ENCODE measurements at places on chromosomes 11 and 22. TPM values are rescaled to one million over a fixed set of nuclear protein-coding genes. Genes with fewer than 3 reads are reported as not detected.

- no peak for DNase-seq
Observed at GRCh38 chr22:41203118-41203517, 2.0 kb upstream of the L3MBTL2 start.

GRCh38 chr22:46834021-46834737 lies 71.7 kb downstream of the TBC1D22A start:
- no peak for DNase-seq

DNA sequence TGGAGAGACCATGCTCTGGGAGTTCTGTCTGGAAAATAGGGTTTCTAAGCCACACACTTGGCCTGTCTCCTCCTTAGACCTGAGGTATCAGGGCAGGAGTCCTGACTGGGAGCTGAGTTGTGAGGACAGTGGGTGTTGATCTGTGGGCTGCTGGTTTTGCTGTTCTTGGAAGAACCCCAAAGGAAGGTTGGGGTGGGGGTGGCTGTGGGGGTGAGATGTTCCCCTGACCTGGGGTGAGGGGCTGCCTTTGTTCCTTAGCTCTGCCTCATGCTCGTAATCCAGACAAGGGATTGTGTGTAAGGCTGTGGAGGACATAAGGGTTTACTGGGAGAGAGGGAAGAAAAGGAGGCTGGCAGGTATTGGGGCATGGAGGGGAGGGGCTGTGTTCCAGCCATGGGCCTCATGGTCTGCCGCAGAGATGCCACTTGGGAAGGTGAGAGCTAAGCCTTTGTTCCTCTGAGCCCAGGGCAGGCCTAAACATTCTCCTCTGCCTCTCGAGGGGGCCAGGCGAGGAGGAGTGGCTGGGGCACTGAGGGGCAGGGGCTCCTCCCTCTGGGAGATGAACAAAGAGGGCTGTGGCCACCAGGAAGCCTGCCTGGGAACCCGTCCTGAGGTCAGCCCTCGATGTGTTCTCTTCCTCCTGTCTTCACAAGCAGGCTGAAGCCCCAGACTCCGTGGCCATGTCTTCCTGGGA lies 4.4 kb downstream of the OTOG start:
- DNase-seq, result no peak

DNA sequence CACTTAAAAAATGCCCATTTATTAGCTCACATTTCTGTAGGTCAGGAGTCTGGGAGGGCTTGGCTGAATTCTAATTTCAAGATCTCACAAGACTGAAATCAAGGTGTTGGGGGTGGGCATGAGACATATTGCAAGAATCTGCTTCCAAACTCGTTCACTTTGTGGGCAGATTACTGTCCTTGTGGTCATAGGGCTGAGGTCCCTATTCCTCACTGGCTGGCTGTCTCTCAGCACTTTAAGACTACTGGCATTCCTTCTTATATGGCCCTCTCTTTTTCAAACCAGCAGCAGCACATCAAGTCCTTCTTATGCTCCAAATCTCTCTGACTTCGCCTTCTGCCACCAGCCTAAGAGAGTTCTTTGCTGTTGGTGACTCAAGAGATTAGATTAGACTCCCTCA lies 27.8 kb upstream of the MYOD1 start:
- no peak for DNase-seq

- no peak for DNase-seq
Observed at GRCh38 chr11:130024361-130024760, 21.7 kb upstream of the PRDM10 start.

GRCh38 chr11:69705901-69706787 lies 2.3 kb upstream of the FGF19 start:
- no peak for DNase-seq

DNA sequence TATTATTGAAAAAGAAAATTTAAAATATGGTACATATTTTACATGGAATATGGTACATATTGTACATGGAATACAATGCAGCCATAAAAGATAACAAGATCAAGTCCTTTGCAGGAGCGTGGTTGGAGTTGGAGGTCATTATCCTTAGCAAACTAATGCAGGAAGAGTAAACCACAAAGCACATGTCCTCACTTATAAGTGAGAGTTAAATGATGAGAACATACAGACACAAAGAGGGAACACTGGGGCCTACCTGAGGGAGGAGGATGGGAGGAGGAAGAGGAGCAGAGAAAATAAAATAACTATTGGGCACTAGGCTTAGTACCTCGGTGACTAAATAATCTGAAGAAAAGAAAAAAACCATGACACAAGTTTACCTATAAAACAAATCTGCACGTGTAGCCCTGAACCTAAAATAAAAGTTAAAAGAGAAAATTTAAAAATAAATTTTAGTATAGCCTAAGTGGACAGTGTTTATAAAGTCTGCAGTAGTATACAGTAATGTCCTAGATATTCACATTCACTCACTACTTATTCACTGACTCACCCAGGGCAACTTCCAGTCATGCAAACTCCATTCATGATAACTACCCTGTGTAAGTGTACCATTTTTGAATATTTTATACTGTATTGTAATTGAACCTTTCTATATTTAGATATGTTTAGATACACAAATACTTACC lies 204.4 kb downstream of the FAM76B start:
- DNase-seq, result no peak

DNA sequence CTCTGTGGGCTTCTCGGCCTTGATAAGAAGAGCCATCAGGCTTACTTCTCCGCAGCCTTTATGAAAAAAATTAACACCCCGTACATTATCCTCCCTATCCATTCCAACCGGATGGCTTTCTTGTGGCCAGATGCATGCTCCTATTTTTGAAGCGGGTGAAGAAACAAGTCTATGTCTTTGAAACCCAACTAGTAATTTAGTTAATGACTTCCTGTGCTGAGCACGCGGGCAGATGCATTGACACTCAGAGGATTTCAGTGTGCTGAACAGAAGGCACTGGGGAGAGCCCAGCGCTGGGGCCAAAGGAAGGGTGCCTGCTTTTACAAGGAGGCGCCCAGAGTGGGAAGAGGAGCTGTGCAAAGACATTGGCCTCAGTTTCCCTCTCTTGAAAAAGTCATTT lies 53.3 kb downstream of the ARHGAP8 start:
- DNase-seq, result no peak

DNA sequence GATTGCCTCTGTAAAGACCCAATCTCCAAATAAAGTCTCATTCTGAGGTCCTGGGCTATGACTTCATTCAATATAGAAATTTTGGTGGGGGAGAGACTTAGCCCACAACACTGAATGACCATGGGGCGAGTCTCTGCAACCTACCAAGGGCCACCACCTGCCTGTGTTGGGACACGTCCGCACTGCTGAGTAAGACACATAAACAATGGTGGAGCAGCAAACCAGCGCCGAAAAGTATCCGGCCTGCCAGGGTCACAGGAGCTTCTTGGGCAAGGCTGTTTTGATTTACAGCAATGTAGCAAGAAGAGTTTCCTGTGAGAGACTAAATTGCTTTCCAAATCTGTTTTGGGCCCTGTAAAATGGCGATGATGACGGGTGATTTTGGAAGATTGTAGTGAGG lies 122.3 kb downstream of the SHANK2 start:
- DNase-seq, result no peak

- no peak for DNase-seq
Observed at GRCh38 chr11:121688055-121688491, 235.3 kb upstream of the SORL1-AS1 start.

GRCh38 chr11:73342633-73343032 lies 33.6 kb upstream of the RELT start:
- no peak for DNase-seq

- DNase-seq, result no peak
Observed at GRCh38 chr11:95248666-95249467, 17.9 kb upstream of the SESN3 start.

- no peak for DNase-seq
Observed at GRCh38 chr11:116984186-116984585, 114.0 kb downstream of the SIK3 start.

- no peak for DNase-seq
Observed at GRCh38 chr11:459511-460220, 9.6 kb downstream of the PTDSS2 start.

DNA sequence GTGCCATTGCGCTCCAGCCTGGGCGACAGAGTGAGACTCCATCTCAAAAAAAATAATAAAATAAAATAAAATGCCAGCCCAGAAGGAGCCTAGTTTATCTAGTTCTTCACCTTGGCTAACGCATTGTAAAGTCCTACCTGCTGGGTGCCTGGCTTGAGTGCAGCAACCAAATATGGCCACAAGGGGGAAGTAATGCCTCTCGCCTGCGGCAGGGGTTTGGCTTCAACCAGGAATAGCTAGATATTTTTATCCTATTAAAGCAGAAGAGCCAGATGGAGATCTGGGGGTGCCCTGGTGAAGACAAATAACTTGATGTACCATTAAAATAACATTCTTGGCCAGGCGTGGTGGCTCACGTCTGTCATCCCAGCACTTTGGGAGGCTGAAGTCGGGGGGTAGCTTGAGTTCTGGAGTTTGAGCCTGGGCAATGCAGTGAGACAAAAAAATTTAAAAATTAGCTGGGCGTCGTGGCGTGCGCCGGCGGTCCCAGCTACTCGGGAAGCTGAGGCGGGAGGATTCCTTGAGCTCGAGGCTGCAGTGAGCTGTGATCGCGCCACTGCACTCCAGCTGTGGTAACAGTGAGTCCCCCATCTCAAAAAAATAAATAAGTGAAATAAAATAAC lies 20.6 kb upstream of the PLEKHB1 start:
- DNase-seq, result peak; percentile 50

GRCh38 chr22:49155770-49156580 lies 671.7 kb downstream of the BRD1 start:
- no peak for DNase-seq

DNA sequence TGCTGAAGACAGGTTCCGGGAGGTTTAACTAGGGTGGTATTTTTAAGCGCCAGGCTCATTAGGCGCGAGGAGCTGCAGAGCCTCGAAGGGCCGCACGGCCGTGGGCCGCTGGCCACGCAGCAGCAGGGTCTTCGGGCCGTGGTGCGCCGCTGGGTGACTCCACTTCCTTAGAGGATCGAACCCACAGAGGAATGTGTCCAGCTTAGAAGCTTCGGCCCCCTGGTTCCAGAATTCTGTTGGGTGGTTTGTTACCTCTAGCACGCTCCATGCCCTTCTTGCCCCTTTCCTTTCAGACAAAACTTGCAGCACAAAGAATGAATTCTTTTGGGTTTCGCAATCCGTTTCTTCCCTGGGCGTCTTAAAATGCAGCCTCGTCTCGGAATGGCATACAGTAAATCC lies 773 bp upstream of the PATL1 start:
- peak; percentile 31 for DNase-seq

DNA sequence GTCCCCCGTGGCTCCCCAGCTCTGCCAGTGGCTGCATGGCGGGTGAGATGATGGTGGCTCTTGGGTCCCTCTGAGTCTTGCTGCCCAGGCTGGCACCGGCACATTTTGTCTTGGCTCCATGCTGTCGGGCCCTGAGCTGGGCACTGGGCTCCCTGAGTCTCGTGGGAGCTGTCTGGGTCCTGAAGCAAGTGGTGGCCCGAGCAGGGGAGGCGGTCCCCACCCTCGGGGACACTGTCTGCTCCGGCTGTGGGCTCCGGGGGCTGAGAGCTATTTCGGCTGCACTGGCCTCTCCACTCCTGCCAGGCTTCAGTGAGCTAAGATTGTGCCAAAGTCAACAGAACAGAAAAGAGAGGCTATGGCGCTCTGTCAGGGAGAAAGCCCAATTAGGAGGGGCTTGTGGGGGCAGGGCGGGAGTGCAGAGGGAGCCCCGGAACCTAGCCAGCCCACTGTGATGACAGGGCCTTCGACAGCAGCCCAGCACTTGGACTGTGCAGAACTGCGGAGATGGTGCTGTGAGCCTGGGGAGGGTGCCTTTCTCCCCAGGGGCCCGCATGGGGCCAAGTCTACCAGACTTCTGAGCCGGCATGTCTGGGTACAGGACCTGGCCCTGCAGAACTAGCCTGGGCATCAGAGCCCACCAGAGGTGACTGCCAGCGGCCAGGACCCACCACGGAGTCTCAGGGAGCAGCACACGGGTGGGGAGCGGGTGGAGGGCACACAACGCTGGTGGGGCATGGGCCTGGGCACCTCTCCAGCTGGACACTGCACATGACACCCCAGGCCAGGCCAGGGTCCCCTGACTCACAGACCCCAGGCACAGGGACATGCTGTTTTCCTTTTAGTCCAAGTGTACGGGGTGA lies 38.0 kb downstream of the RTN4R start:
- no peak for DNase-seq

- DNase-seq, result no peak
Observed at GRCh38 chr11:128405112-128405511, 182.2 kb downstream of the ETS1 start.

- no peak for DNase-seq
Observed at GRCh38 chr11:1884303-1884700, 7.4 kb downstream of the PRR33 start.

DNA sequence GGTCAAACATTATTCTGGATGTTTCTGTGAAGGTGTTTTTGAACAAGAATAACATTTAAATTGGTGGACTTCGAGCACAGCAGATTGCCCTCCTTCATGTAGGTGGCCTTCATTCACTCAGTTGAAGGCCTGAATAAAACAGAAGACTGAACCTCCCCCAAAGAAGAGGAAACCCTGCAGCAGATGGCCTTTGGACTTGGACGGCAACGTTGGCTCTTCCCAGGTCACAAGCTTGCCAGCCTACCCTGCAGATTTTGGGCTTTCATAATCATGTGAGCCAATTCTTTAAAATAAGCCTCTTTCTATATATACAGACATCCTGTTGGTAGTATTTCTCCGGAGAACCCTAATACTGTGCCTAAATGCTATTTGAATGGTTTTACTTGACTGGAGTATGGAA lies 432.2 kb upstream of the NARS2 start:
- no peak for DNase-seq

- DNase-seq, result peak; percentile 22
Observed at GRCh38 chr22:30890686-30891442, 77.7 kb downstream of the MORC2 start.

DNA sequence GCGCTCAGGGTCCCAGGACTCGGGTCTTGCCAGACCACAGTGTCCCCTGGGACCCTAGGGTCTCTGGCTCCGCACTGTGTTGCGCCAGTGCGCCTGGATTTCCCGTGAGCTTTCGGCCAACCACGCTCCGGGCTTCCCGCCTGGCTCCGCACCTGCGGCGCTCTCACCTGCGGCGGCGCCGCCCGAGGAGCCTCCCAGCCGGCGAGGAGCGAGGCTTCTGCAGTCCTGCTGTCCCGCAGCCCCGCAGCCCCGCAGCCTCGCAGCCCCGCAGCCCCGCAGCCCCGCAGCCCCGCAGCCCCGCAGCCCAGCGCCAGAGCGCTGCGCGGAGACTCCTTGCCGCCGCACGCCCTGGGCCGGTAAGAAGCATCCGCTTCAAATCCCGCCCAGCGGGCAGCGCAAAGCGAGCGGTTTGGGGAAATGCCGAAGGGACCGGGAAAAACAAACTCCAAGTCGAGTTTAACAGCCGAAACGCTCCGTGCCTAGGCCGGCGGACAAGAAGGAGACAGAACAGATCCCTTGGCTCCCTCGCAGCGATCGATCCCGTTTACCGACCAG lies 939 bp downstream of the ALX4 start:
- DNase-seq, result no peak

GRCh38 chr22:49255741-49256318 lies 571.8 kb downstream of the BRD1 start:
- DNase-seq, result no peak

- no peak for DNase-seq
Observed at GRCh38 chr11:112769170-112769569, 192.1 kb upstream of the NCAM1 start.

The OR6Q1 gene
- not detected for total RNA-seq

The SPDYC gene
- not detected for total RNA-seq

The C11orf86 gene
- total RNA-seq, result not detected

The LSP1 gene
- 26.9 TPM for total RNA-seq

The TOP3B gene
- 9.4 TPM for total RNA-seq

The HORMAD2 gene
- not detected for total RNA-seq

The HSPB2 gene
- 20.1 TPM for total RNA-seq

The DGCR6 gene
- total RNA-seq, result 10.2 TPM

The KCNE3 gene
- total RNA-seq, result 3.1 TPM

The FLRT1 gene
- 0.18 TPM for total RNA-seq

The OR56A4 gene
- not detected for total RNA-seq

Measured in heart right ventricle (tissue), 16 donors.